AG10803 (cell line): ENCODE measurements at places on chromosomes 3 and 15.

DNA sequence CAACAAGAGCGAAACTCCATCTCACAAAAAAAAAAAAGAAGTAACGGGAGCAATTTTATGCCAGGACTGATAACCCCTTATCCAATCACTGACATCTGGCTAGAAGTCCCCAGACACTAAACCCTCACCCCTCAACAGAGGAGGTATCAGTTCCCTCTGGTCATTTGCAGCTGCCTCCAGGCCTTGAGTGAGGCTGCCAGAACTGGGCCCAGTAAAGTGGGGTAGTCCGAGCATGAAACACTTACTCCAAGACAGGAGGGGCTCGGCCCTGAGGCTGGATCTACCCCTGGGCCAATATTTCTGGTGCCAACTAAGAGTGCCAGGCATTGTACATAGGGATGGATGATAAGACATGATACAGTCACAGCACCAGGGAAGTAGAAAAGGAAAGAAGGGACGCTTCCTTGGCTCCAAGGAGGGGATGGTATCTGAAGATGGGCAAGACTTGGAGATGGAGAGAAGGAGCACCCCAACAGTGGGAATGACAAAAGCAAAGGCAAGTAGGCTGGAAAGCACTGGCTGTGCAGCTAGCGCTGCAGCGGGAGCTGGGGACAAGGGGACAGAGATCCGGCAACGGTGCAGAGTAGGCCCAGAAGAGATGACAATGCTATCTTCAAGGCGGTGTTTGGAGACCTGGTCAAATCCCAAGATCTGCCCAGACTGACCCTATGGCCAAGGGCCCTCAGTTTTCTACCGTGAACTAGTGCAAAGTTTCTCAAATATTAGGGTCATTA is 2.2 kb downstream of the XXYLT1 start:
- DNase-seq: no peak

- no peak for DNase-seq
Observed at GRCh38 chr3:137764001-137764433, at the start of gene SOX14. TSS of gene SOX14 (plus strand) at chr3:137764315. CDS start at chr3:137764785, 470 bp downstream.

- peak; percentile 18 for DNase-seq
Observed at GRCh38 chr3:168077091-168077490, 18.6 kb downstream of the GOLIM4 start.

- peak; percentile 67 for DNase-seq
Observed at GRCh38 chr15:73996939-73997338, 2.4 kb downstream of the PML start.

- no peak for DNase-seq
Observed at GRCh38 chr3:139541532-139542288, 2.2 kb upstream of the RBP1 start.

GRCh38 chr3:24591661-24592555 is 97.3 kb upstream of the THRB start:
- peak; percentile 56 for DNase-seq

- peak; percentile 2 for DNase-seq
Observed at GRCh38 chr3:85567071-85567676, 608.4 kb downstream of the CADM2 start.

DNA sequence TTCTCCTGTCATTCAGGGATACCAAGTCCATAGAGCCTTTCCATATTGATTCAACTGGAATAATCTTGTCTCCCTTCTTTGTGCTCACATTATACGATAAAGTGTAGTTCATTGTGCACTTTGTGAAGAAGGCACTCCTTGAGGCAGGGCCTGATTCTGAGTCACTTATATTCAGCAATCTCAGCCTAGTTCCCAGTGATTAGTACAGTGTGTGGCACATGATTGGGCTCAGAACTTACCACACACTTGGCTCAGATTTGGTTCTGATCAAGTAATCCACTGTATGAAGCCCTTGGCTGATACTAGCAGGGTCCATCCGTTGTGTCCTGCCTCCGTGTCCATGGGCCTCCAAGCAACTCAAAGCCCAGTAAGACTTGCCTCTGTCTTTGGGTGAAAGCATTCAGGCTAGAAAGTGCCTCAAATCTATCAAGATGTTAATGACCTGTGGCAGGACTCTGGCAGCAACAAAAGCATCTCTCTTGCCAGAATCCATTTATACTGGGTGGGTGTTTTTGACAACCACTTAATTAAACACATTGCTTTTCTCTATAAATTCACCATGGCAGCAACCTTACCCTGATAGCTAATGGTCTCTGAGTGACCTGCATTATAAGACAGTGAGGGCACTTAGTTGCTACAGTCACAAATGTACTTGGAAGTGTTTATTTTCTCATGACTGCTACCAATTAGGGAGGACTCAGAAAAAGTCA is 51.3 kb downstream of the TPRG1 start:
- DNase-seq: no peak

DNA sequence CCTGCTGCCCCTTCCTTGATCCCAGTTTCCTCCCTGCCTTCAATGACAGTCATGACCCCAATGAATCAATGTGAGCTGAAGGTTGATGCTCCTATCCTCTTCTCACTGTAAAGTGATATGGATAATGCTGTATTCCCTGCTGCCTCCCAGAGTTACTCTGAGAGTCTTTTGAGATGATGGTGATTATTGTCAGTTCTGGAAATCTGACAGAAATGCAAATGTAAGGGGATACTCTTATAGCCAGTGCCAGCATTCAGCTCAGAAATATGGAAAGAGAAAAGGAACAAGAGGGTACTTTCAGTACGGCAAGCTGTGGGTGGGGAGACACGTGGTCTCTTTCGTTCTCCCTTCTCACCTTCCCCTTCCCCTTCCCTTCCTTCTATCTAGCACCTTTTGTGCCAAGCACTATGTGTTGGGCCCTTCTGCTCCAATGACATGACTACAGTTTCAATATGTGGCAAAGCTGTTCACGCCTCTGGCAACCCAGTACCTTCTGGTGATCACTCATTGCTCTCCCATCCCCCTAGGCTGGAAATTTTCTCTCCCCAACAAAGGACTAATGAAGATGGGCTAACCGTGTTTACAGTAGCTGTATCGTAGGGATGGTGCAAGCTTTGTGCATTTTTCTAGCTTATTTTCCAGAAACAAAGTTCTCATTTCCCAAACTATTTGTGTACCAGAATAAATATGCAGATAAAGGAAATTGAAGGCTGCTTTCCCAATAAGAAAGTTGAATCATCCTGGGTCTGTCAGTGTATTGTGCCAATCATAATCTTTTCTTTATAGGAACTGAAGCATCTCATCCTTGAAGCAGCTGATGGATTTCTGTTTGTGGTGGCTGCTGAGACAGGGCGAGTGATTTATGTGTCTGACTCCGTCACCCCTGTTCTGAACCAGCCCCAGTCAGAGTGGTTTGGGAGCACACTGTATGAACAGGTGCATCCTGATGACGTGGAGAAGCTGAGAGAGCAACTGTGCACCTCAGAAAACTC is 70.3 kb downstream of the ARNT2 start:
- peak; percentile 38 for DNase-seq

DNA sequence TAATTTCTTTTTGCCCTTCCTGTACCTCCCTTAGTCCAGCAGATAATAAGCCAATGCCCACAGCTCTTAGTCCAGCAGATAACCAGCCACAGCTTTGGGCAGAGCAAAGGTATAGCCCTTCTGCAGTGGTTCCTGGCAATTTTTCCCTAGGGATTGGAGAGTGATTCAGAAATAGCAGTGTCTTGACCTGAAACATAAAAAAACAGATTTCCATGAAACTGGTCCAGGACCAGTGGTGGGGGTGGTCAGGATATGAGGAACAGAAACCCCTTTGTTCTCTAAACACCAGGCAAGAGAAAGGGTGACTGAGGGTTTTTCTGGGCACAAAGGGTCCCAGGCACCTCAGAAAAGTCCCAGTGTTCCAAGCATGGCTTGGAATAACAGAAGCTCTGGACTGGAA is 103.4 kb downstream of the ARRDC4 start:
- DNase-seq: peak; percentile 50

- DNase-seq: peak; percentile 97
Observed at GRCh38 chr3:107956991-107957900, 133.6 kb downstream of the CD47 start.

GRCh38 chr3:40847551-40847992 is 322.8 kb downstream of the ZNF621 start:
- DNase-seq: peak; percentile 42

DNA sequence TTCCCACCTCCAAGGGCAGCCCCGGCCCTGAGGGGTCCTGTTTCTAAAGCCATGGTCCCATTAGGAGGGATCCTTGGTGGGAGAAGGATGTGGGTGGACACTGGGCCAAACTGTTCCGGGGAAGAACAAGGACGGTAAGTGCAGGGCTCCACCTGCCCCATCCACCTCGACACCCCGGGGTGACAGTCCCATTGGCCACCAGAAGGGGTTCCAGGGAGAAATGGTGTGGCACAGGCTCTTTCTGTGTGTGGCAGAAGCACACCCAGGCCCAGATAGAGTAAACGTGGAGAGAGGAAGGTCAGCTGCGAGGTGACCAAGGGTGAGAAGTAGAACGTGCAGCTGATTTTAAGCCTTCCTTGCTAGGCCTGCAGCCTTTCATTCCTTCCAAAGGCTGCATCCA is 12.0 kb downstream of the TKT start:
- no peak for DNase-seq

DNA sequence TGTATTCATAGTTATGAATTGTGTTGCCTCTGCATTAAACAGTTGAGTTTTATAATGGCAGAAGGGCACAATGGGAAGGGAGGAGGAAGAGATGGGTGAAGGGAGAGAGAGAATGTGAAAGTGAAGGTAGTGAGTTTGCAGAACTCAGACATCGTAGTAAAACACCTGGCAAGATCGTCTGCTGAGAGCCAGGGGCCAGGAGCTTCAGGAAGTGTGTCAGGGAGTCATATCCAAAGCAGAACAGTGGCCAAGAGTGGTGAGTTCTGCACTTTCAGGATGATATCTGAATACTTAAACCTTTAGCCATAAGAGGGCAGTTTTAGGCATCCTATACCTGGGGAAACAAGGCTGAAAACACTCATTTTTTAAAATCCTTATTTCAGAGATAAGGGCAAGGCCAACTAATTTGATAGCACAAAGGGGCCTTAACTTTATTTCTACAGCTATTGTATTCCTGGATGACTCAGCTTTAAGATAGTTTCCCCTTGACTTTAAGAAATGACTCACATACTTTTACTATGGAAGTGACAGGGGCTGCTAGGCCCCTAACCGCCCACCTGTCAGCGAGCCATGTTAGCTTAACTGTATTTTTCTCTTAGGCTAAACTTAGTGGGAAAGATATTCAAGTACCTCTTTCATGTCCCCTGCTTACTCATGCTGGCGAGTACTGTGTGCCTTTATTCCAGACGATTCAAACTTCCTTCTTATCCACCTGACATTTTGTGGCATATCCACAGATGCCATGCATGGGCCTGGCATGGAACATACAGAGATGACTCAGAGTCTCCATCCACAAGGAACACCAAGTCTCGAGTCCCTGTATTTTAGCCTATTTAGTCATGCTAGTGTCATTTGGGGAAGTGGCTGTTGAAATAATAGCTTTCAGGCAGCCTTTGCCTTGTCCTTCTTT is 53.9 kb downstream of the RLBP1 start:
- peak; percentile 33 for DNase-seq

- DNase-seq: no peak
Observed at GRCh38 chr3:10292505-10293419, at the start of gene GHRL. TSS of gene GHRL (minus strand) at chr3:10292947. CDS start at chr3:10290180, 2,767 bp downstream.

DNA sequence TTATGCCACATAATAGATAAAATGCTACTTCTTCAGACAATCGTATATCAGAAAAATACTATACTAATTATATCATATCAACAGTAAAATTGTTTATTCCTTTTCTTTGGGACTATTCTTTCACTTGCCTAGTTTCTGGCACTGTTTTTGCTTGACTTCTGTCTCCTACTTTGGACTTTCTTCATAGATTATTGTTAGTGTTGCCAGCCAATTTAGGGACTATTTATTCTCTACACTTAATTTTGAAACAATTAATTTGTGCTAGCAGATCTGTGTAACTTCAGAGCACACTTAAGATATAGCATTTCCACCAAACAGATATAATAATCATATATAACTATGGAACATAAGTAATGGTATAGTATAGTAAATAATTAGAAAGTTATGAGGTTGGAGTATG is 305.6 kb downstream of the CADM2 start:
- no peak for DNase-seq

- no peak for DNase-seq
Observed at GRCh38 chr3:65914032-65914739, 124.5 kb downstream of the MAGI1 start.

GRCh38 chr15:78550194-78550593 is 9.9 kb downstream of the PSMA4 start:
- no peak for DNase-seq

- DNase-seq: no peak
Observed at GRCh38 chr3:66348704-66349103, 127.9 kb downstream of the SLC25A26 start.

- no peak for DNase-seq
Observed at GRCh38 chr15:53038655-53038941, 248.5 kb upstream of the ONECUT1 start.

DNA sequence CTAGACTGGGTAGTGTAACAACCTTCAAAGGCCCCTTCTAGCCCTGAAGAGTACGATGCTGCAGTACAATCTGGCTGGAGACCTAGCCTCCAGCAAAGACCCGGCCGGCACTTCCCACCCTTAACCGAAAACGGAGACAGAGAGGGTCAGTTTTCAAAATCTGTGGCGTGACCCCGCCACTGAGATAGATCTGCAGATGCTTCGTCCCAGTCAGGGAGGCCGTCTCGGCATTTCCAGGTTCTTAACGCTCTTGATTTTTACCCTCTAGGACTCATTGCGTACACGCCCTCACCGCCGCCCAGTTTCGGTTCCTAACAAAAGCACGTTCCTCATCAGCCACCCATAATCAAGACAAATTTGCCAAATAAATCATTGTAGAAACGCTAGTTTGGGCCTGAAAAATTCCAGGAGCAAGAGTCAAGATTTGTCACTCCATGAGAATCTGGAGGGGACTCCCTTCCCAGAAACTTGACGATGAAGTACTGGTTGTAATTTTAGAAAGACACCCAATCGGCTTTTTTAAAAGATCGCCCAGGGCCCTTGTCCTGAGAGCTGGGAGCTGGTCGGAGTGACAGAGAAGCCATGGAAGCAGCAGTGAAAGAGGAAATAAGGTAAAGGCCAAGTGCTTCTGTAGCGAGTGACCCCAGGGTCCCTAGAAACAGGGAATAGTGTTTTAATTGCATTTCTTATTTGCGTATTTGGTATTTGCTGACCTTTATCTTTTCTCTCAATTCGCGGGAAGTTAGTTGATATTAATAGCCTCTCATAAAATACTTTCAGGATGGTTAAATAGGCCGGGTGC is 868 bp upstream of the TMEM87A start:
- peak; percentile 85 for DNase-seq

GRCh38 chr3:143421556-143421955 is 302.0 kb downstream of the CHST2 start:
- DNase-seq: no peak

DNA sequence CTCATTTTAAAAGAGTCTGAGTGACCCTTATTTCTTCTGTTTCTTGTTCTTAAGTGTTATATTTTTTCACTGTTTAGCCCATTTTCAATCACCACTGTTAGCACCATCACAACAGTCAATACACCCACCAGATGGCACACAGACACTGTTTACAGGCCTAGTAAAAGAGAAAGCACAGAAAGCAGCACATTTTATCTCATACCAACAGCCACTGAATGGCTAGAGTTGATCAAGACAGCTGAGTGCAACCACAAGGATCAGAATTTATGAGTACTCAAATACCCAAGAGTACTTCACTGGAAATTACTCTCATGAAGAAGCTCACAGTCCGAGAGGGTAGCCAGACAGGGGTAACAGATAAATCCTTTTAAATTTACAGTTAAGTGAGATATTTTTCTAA is 127.0 kb downstream of the TFDP2 start:
- peak; percentile 59 for DNase-seq
